ENCODE measurements at places on chromosomes 7 and 10.

DNA sequence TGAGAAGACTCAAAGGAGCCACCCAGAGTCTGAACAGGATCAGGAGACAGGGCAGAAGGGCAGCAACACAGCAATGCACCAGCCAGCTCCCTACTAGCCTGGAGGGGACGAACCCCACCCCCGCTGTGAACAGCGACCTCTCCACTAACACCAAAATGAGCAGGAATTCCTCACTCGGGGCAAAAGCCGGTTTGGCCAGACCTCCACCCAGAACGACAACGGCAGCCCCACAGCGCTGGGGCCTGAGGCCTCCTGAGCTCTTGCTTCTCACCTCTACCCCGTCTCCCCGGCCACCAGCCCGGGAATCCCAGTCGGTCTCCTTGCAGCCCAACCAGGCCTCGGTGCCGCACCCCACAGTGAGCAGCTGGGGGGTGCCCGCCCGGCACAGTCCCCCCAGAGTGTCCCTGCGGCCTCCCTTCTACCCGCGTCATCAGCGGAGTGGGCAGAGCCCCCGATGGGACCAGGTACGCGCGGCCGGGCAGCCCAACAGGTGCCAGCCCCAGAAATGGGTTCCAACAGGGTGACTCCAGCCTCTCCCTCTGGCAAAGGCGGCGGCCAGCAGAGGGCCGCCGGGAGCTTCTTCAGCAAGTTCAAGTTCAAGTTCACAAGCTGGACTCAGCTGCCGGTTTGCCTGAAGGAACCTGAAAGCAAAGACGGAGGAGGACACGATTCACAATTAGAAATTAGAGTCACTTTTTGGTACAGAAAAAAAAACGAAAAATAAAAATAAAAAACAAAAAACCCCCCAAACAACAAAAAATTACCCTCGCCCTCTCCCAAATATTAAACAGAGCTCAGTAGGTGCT, 129.0 kb downstream of the MARCHF5 start:
- peak; percentile 67 for DNase-seq

GRCh38 chr7:51950813-51951212, 634.2 kb upstream of the COBL start:
- no peak for DNase-seq

GRCh38 chr10:30365278-30365677, 16.2 kb upstream of the MTPAP start:
- DNase-seq, result peak; percentile 48

- no peak for DNase-seq
These were observed 209.5 kb downstream of the GLRX3 start for GRCh38 chr10:130345728-130346127.

DNA sequence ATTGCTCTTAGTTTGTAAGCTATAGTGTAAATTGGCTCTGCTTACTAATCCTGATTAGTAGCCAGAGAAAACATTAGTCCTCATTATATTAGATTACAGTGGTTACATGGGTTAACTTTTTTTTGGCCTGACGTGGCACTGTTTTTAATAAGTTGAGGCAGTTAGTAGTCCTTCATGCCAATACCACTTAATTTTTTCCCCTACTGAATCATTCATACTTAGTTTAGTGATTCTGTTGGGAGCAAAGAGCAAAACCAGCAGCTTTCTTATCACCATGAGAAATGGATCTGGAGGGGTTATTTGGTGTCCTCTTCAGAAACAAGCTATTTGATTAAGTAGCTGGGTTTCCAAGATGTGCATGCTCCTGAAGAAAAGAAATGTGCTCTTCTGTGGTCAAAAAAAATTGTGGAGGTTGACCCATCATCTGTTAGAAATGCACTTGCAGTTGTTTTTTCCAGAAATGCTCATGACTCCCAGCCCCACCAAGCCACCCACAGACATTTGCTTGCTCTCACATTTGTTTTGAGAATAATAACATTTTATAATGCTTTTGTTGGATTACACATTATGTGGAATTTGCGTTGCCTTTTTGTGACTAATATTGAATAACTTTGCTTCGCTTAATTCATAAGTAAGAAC, 258.5 kb downstream of the HDAC9 start:
- no peak for DNase-seq

DNA sequence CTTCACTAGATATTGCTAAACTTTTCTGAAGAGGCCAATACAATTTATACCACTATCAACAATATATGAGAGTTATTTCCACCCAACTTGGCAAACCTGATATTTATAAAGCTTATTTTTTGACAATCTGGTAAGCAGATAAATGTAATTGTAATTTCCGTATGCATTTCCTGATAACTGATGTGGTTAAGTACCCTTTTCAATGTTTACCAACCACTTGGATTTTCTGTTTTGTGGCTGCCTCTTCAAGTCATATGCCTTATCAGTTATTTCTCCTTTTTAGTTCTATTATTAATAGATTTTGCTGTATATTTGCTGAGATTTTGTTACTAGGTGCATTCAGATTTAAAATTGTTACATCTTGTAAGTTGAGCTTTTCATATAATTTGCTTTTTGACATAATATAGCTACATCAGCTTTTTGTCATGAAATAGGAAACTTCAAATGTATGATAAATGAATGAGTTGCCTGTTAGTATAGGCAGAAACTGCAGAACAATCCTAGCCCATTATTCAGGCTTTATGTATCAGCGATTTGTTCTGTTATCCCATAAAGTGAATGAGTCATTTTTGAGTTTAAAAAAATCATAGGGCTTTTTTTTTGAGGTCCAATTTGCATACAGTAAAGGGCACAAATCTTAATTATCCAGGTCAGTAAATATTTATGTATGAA, 11.5 kb downstream of the SGPL1 start:
- DNase-seq, result no peak

DNA sequence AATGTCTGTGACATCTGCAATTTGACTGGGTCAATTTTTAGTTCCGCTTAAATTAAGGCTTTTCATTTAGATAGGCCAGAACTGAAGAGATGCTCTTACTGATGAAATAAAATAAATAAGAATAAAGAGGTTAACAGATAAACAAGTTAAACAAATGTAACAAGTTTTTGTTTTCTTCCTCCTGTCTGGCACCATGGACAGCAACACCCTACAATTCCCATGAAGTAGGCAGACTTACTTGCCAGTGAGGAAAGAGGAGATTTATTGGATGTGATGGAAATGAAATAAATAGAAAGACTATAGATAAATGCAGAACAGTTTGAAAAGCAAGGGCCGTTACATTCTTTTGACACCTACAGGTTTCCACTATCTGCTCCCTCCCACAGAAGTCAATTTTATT, 118.5 kb downstream of the AMPH start:
- DNase-seq, result no peak

GRCh38 chr7:144854839-144855424, 19.1 kb upstream of the TPK1 start:
- DNase-seq, result no peak

- no peak for DNase-seq
These were observed 36.0 kb upstream of the RSU1 start for GRCh38 chr10:16853201-16853600.

- no peak for DNase-seq
These were observed 73.1 kb downstream of the LANCL2 start for GRCh38 chr7:55438085-55438756.

DNA sequence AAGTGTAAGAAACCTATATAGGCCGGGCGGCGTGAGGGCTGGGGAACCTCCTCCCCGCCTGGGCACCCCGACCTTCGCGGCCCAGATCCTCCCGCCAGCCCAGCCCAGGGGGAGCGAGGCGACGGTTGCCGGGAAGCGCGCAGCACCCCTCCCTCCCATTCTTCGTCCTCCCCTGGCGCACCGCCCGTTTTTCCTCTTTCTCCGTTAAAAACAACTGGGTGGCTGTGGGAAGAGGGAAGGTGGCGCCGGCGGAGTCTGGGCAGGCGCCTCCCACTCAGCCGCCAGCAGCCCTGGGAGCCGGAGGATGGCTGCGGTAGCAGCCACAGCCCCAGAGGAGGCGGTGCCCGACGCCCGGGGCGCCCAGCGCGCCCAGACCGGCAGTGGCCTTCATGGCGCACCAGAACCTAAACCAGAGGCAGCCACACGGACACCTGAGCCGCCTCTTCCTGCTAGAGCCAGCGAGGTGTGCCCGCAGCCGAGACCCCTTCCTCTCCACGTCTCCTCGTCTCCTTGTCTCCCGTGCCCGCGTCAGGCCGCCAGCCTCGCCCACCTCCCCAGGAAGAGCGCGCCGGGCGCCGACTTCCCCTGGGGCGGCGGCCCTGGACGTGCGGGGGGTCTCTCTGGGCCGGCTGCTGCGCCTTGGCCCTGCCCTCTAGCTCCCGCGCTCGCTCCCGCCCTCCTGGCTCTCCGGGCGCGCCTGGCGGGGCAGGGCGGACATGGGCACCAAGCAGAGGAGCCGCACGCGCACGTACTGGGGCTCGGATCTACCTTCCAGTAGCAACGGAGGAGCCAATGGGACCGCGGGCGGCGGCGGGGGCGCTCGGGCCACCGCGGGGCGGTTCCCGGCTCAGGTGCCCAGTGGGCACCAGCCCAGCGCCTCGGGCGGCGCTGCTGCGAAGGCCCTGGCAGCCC, 32.8 kb upstream of the SFTPD start:
- peak; percentile 73 for DNase-seq

DNA sequence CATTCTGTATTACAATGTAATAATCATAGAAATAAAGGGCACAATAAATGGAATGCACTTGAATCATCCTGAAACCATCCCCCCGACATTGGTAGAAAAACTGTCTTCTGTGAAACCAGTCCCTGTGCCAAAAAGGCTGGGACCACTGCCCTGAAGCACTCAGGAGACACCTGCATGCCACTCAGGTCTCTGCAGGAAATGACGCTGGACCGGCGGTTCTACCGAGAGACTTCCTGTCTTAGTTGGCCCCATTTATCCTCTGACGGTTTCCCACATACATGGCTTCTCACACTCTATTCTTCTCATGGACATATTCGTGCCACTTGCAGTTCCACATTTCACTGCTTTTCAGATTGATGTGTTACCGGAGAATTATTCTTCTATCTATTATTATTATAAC, 617.5 kb downstream of the SDK1 start:
- no peak for DNase-seq

DNA sequence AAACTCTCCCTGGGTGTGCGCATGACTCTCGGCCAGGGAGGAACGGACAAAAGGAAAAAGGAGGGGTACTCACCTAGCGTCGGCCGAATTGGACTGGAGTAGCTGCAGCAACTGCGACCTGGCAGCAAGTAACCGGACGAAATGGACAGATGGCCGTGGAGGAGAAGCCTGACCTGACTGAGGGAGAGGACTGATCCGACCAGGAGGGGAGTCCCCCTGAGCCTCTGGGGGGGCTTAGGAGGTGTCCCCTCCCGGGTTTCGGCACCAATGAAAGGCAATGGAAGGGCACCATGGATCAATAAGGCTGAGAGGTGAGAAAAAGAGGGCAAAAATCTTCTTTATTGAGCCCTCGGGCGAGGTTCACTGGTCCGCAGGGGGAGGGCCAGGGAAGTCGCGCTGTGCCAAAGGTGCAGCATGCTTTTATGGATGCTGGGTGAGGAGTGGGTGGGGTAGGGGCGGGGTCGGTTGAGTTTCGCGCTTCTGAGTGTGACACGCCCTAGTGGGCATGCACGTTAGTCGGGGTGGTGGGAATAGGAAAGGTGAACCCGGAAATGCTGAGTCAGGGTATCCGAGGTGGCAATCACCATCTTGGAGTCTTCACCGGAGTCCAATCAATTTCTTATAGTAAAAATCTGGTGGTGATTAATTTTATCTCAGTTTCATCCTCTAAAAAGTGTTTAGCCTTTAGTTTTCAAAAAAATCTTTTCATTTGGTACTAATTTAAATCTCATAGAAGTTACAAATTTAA, 638.5 kb upstream of the DPP6 start:
- no peak for DNase-seq

GRCh38 chr7:28981161-28981465, 23.0 kb upstream of the TRIL start:
- no peak for DNase-seq

DNA sequence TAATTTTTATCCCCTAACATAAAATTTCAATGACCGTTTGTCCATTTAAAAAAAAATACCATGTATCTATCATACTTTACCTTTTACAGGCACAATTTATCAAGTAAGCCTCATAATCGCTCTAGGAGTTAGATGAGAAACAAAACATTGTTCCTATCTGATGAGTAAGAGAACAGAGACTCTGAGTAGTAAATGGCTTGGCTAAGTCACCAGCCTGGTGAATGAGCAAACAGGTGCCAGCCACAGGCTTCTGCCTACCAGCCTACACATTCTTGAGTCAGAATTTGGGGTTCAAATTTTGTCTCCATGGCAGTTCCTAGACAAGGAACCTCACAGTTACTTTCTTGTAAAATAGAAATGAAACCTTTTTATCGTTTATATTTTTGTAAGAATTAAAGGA, 235.4 kb downstream of the HGF start:
- DNase-seq, result no peak

DNA sequence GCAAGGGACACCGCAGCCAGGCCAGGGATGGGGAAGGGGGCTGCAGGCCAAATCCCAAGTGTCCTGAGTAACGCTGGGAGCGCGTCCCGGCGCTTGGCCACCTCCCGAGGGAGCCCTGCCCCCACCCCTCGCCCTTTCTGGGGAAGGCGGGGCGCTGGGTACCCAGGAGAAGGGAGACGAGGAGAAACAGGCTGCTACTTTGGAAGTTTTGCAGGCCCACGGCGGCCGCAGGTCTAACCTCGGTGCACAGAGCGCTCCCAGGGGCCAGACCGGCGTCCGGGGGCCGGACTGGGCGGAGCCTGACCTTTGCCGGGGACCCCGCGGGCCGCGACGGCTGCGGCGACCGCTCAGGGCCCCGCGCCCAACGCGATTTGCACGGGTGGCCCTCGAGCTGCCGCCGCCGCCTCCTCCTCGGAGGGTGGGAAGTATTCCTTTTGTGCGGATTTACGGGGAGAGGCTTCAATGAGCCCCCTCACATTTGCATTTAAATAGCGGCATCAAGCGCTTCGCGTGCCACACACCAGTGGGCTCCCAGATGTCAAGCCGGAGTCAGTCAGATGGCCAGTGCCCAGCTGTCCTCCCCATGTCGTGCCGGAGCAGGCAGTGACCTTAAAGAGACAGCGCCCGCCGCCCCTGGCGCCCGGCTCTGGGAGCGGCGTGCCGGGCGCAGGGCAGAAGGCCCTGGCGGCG, 3.0 kb upstream of the EBF3 start:
- peak; percentile 52 for DNase-seq

DNA sequence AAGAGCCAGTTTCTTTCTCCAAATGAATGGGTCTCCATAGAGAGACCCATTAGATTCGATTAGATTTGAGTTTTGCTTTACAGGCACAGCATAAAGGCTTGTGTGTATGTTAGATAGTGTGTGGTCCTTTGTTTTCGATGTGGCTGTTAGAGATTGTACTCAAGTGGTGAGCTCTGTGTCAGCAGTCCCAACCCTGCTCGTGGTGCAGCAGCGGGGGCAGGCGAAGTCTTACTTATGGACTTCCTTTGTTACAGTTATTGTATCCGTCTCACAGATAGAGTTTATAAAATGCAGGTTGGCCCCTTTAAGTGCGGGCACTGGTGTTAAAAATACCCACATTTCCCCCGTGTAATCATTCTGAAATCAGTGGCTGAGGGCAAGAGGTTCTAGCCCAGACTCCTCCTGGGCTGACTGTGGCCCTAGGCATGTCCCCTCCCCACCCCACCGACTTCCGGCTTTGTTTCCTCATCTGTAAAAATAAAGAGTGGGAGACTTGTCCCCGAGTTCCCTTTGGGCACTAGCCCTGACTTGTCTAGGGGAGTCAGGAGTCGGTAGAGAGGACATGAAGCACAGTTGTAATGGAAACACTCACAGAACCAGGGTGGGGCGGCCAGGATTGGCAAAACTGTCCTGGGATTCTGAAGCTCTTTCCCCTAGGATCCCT, 28.6 kb downstream of the MTURN start:
- DNase-seq, result no peak
